Stimulated activated CD8-positive, alpha-beta memory T cell treated with anti-CD3 and anti-CD28 coated beads, Interleukin-7, amount 100 ng/mL, for 4 hours (primary cell): ENCODE measurements at places on chromosomes 2 and 18.

DNA sequence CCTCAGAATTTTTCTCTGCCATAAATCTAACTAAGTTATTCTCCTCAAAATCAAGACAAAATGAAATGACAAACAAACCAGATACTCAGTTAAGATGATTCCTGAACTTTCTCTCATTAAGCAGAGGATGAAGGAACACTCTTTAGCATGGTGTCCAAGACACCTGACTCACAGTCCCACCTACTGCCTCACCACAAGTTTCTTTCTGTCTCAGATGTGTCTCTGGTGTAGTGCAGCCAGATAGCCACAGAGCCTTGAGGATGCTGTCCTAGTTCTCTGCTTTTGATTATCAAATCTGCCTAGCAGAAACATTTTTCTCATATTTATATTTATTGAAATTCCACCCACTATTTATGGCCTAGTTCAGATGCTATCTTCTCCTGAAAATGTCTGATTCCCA is 103.6 kb upstream of the TMEM200C start:
- no peak for DNase-seq

GRCh38 chr2:31140151-31140550 is 1.9 kb upstream of the GALNT14 start:
- DNase-seq, result no peak

DNA sequence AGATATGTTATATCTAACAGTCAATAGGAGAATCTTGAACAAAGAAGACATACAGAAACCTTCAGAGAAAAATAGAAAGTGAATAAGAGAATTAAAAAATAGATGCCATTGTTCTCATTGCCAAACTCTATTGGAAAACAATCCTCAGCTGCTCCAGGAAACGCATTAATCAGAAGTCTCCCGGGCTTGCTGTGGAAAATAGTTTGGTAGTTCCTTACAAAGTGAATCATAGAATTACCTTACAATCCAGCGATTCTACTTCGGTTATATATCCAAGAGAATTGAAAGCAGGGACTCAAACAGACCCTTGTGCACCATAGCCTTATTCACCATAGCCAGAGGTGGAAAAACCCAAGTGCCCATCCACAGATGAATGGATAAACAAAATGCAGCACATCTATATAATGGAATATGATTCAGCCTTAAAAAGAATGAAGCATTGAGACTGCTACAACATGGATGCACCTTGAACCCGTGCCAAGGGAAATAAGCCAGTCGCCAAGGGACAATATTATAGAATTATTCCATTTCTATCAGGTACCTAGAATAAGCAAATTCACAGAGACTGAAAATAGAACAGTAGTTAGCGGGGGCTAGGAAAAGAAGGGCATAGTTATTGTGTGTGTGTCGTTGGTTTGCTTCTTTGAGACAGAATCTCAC is 21.9 kb upstream of the CHRNA1 start:
- DNase-seq, result no peak

- no peak for DNase-seq
Observed at GRCh38 chr2:239202836-239203235, 198.0 kb downstream of the HDAC4 start.

- DNase-seq, result no peak
Observed at GRCh38 chr18:75057169-75057960, 151.6 kb downstream of the PTGR3 start.

DNA sequence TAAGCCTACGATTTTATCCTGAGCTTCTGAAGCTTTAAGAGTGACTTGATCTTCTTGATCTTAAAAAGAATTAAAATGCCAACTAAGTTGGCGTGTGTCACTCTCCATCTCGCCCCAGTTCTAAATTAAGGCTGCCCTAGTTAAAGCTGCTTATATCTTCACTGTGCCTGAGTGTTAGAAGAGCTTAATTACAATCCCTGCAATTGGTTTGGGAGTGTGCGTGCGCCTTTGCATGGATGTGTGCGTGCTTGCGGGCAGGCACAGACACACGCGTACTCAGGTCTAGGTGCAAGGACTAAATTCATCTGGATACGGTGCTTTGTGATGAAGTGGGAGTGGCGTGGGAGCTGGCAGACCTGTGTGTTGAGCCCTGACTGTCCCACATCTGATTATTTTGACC is 201.5 kb downstream of the FAM210A start:
- no peak for DNase-seq

- DNase-seq, result no peak
Observed at GRCh38 chr2:28054916-28055315, 164.4 kb downstream of the BABAM2 start.

DNA sequence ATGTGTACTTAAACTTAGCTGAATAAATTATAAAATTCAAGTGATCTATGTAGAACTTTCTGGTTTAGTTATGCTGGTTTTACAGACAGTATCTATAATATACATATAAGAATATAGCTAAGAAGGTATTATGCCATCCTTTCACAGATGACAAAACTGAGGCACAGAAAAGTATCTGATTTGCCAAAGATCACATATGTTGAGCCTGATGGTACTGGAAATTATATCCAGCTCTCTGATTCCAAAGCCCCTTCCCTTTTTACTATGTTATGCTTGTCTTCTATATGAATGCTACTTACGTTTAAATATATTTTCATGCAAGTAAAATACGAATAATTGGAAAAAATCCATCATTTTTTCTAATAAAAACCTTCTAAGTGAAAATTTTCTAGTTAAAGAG is 1631.3 kb downstream of the DPP10 start:
- DNase-seq, result no peak

GRCh38 chr18:35728676-35729075 is 147.1 kb downstream of the GALNT1 start:
- DNase-seq, result no peak

- DNase-seq, result no peak
Observed at GRCh38 chr2:223894968-223895367, 50.2 kb downstream of the WDFY1 start.

- no peak for DNase-seq
Observed at GRCh38 chr18:74477771-74478170, 18.4 kb upstream of the CNDP2 start.

DNA sequence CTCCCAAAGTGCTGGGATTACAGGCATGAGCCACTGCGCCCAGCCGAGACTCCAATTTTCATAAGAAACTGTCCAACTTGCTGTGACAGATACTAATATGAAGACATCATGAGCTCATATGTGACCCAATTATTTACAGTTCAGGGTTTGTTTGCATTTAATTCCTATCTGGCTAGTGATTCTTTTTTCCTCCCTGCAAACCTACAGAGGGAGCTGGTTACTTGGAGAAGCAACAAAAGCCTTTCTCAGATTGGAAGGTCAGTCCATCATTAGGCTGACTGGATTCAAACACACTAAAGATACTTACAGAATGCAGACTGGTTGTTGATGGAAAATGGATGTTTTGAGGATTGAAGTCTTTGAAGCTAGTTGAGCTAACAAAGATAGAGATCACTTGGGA is 176.4 kb downstream of the ANKRD44 start:
- no peak for DNase-seq

GRCh38 chr2:236943841-236944513 is 141.7 kb upstream of the COPS8 start:
- DNase-seq, result no peak

DNA sequence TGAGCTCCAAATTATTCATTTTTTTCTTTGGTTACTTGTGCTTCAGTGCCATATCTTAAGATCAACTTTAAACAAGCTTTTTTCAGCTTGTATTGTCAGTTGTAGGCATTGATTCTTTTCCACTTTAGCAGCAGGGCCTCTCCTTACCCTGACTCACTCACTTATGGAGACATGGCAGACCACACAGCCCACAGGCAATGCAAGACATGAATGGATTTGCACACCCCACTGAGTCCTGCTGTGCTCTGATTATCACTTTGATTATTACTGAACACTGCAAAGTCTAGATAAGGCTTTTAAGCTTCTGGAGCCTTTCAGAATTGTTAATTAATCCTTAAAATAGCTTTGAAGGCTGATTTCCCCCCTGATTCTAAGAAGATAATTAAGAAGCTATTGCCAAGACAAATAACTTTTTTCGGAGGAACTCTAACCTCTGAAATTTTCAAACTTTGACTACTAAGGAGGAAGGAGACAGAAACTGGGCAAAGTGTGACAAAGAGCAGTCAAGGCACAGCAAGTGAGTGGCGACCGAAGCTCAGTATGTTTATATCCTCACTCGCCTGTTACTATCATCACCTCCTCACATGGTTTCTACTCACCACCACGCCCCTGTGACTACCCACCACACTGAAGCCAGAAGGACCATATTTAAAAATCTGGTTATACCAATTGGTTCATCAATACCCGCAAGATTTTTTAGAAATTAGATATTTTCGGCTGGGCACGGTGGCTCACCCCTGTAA is 43.3 kb downstream of the CACNB4 start:
- no peak for DNase-seq

- no peak for DNase-seq
Observed at GRCh38 chr2:142307086-142307485, 176.3 kb upstream of the LRP1B start.

DNA sequence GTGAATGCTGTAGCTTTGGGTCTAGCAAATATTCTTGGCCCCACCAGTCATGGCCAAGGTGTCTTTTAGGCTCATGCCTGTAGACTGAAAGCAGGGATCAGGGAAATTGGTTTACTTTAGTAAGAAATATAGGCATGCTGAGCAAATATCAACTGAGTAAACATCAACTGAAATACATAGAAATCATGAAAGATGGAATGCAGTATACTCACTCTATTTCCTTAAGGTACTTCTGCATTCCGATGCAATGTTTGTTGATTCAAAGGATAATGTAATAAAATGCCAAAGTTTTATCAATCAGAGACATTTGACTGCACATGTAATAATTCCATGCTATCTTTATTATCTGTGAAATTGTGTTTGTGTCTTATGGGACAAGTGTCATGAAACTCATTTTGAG is 19.6 kb upstream of the IL1R1 start:
- no peak for DNase-seq

DNA sequence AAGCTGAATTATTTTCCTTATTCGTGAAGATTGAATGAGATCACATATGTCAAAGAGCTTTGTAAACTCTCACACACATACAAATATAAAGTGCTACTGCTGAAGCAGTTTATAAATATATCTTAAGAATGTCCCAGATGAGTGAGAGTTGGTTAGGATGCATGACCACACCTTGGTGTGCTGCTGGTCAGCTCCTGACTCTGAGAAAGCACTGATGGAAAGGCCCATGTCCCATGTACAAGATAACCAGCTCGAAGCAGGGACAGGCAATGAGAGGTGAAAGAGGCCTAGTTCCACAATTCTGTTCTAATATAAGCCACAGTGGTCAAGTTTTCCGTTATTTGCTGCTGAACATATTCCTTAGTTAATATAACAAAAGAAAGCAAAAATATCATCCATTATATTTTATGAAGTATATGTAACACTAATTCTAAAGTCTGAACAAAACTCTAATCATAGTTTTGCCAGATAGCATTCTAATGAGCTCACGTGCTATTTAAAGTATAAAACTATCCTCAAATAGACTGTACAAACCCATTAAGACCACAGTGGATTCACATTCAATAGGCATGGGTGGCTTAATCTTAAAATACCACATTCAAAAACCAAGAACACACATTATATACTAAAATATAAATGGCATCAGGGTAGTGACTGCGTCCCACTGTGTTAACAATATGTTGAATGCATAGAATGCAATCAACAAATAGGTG is 49.1 kb downstream of the CHMP3 start:
- DNase-seq, result no peak

DNA sequence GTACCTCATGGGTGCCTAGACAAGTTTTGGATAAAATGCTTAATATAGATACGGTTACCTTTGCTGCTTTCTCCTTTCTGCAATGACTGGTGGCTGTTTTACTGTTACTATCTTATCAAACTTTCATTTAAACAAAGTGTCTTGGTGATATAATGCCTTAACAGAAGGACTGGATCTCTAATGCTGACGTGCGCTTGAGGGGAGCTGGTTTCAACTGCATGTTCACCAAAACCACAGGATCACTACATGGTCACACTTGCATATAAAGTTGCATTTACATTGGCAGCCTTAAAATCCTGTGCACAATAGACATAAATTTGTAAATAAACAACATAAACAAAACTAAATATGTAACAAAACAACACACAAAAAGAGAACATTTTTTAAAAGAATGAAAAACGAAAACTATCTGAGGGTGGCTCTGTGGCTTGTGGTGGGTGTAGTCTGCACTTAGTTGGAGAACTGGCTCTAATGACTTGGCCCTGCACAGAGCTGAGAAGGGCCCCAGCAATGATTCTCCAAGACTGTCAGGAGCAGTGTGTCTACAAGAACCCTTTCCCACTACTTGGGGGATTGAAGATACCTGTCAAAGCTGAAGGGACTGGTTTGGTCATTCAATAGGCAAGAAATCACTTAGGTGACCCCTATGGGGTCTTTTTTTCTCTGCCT is 135.5 kb downstream of the UXS1 start:
- DNase-seq, result no peak

DNA sequence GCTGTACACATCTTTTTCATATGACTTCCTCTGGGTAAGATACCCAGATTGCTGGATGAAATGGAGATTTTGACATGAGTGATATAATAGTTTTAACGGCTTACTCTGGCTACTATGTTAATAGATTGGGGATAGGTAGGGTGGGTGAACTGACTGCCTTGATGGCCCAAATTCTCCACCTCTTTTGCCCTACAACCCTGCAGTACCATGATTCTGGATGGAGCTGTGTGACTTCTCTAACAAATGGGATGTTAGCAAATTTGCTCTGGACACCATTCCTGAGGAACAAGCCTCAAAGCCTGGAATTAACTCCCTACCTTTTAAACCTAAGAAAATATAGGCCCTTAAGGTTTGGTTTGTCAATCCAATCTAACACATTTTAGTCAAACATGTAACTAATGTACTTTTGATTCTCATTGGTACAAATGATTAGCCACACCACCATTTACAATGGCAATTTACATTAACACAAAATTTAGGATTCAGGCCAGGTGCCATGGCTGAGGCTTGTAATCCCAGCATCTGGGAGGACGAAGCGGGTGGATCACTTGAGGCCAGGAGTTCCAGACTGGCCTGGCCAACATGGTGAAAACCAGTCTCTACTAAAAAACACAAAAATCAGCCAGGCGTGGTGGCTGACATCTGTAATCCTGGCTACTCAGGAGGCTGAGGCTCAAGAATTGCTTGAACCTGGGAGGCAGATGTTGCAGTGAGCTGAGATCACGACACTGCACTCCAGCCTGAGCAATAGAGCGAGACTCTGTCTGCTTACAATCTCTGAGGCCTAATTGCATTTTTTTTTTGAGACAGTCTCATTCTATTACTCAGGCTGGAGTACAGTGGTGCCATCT is 12.8 kb downstream of the CLK1 start:
- no peak for DNase-seq

DNA sequence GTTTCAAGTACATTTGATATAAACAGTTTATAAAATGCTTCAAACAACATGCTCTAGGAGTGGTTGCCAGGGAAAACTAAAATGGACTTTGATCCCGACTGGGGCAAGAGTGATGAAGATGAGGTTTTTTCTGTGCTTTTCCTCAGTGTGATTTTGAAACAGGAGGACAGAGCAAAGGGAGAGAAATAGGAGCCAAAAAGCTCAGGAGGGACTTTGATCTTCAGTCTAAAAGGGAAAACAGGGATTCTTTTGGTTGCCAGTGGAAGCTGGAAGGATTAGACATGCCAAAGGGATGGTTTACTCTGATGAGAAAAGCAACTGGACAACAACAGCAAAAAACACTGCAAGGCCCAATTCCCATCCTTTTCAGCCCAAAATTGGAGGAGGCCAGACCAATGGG is 95.5 kb downstream of the LTBP1 start:
- no peak for DNase-seq
